ENCODE measurements at places on chromosomes 7 and 10.
A peak's percentile ranks its signal among the peaks of the same experiment; 100 is the strongest.

DNA sequence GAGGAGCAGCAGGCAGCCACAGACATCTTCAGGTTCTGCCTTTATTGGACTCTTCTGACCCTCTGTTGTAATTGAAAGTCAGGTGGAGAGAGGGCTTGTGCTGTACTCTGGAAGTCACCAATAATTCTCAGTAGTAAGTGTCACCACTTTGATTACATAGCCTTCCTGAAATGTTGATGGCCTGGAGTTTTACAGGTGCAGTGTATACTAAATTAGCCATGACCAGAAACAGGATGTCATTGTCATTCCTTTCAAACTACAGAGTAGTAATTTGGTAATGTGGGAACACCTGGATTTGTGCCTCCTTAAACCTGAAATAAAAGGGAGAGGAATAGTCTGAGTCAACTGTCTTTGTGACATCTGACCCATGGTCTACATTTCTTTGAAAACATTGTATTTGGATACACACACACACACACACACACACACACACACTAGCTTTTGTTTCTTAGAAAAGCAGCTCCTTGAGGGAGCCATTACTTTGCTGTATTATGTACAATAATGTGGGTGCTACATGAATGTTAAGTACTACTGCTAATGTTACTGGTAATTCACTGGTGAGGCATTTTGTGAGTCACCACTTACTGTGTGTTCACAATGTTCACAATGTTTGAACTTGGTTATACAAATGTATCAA lies 19.6 kb downstream of the ARL4A start:
- no peak overlapping the region for H3K27ac ChIP-seq
- peaks cover 3% of the 10 kb centered on the region for H3K36me3 ChIP-seq
- no peaks in the 10 kb centered on the region for H3K27me3 ChIP-seq
- peaks cover 3% of the 10 kb centered on the region for H3K4me1 ChIP-seq
- no peak overlapping the region for H3K4me3 ChIP-seq

DNA sequence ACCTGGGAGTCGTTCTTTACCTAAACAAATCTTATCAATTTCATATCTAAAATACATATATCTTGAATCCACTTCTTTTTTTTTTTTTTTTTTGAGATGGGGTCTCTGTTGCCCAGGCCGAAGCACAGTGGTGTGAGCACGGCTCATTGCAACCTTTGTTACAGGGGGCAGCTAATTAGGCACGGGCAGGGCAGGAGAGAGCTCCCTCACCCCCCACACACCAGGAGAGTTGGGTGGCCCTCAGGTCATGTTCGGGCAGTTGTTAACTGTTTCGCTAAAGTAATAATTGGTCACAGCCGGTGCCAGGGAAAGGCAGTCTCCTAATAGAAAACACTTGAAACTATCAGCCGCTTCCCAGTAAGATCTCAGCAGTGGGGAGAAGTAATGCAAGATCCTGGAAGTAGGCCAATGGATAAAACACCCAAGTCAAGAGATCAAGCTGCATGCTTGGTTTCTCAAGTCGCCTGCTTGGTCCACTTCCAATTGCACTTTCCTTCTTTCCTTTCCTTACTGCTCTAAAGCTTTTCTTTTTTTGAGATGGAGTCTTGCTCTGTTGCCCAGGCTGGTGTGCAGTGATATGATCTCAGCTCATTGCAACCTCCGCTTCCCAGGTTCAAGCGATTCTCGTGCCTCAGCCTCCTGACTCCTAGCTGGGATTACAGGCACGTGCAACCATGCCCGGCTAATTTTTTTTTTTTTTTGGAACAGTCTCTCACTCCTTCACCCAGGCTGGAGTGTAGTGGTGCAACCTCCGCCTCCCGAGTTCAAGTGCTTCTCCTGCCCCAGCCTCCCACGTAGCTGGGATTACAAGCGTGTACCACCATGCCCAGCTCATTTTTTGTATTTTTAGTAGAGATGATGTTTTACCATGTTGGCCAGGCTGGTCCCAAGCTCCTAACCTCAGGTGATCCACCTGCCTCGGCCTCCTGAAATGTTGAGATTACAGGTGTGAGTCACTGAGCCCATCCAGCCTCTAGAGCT lies 21.3 kb upstream of the EFCAB10 start:
- H3K4me1 ChIP-seq: no peaks in the 10 kb centered on the region
- no peaks in the 10 kb centered on the region for H3K36me3 ChIP-seq
- no peak overlapping the region for H3K4me3 ChIP-seq
- no peak for DNase-seq
- H3K27ac ChIP-seq: no peak overlapping the region

DNA sequence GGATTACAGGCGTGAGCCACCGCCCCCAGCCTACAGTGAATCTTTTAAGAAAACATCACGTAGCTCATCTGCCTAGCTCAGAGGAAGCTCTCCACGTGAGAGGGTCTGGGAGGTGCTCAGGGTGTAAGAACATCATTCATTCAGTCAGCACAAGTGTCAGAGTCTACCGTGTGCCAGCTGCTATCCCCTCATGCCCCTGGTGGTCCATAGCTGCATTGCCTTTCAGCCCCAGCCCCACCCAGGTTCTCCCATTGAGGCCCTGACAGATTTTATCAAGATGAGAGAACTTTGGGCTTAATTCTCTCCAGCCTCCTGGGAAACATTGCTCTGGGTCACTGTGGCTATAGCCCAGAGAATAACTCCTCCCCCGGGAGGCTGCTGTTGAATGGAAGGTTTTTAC lies 45.1 kb downstream of the ZNF503 start:
- no peak overlapping the region for H3K27ac ChIP-seq
- H3K4me1 ChIP-seq: no peaks in the 10 kb centered on the region
- peaks cover 2% of the 10 kb centered on the region for H3K27me3 ChIP-seq
- DNase-seq: no peak

- no peak overlapping the region for H3K4me3 ChIP-seq
- H3K36me3 ChIP-seq: no peaks in the 10 kb centered on the region
- no peaks in the 10 kb centered on the region for H3K4me1 ChIP-seq
- H3K27ac ChIP-seq: no peak overlapping the region
- H3K27me3 ChIP-seq: peaks cover 7% of the 10 kb centered on the region
Measured at GRCh38 chr7:3538041-3538440, 237.0 kb downstream of the SDK1 start.

DNA sequence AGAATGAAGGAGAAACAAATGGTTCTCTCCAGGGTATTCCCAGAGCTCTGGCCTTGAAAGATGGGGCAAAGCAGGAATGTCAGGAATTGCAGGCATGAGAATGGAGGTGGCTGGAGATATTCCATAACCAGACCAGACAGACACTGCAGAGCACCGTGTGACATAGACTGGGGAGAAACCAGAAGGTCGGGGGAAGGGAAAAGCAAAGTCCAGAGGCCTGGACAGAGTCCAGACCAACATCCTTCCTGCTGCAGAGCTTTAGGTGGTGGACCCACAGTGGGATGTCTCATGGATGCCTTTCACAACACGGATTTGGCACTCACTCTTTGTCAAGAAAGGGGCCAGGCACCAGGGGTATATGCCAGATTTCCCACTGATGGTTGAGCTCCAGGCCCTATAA lies 177.2 kb upstream of the INHBA start:
- H3K36me3 ChIP-seq: peaks cover 46% of the 10 kb centered on the region
- H3K4me3 ChIP-seq: no peak overlapping the region
- no peak for DNase-seq
- H3K4me1 ChIP-seq: peaks cover 37% of the 10 kb centered on the region
- peak overlapping the region; percentile 98 for H3K27ac ChIP-seq
- H3K27me3 ChIP-seq: no peaks in the 10 kb centered on the region

- no peak overlapping the region for H3K27ac ChIP-seq
- H3K36me3 ChIP-seq: no peaks in the 10 kb centered on the region
- no peak overlapping the region for H3K4me3 ChIP-seq
- H3K27me3 ChIP-seq: no peaks in the 10 kb centered on the region
- H3K4me1 ChIP-seq: no peaks in the 10 kb centered on the region
- no peak for DNase-seq
Measured at GRCh38 chr10:21022821-21023220, 125.7 kb upstream of the NEBL start.

GRCh38 chr10:117346574-117346973 lies 28.7 kb downstream of the PDZD8 start:
- no peak for DNase-seq
- no peak overlapping the region for H3K4me3 ChIP-seq
- H3K4me1 ChIP-seq: peaks cover 31% of the 10 kb centered on the region
- H3K27me3 ChIP-seq: no peaks in the 10 kb centered on the region
- H3K27ac ChIP-seq: no peak overlapping the region

DNA sequence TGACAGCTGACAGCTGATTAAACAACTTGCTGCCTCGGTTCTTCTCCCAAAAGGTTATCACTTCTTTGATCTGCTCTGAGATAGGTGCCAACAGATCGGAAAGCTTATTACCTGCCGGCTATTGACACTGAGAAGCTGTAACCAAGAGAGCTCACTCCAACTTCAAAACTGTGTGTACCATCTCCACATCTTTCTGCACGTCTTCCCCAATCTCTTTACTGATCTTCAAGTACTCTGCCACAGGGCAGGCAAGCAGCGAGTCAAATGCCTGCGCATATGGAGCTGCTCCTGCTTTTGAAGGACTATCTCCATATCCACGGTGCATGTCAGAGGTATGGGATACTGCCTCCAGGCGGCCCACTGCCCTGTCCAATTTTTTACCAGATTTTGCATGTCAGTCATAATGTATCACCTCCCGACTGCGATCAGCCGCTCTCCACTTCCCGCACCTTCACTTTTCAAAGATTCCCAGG lies 352 bp upstream of the ZNF485 start:
- H3K4me1 ChIP-seq: peaks cover 14% of the 10 kb centered on the region
- H3K4me3 ChIP-seq: peak overlapping the region; percentile 68
- H3K27ac ChIP-seq: no peak overlapping the region
- peaks cover 12% of the 10 kb centered on the region for H3K27me3 ChIP-seq
- peaks cover 32% of the 10 kb centered on the region for H3K36me3 ChIP-seq

- H3K27me3 ChIP-seq: no peaks in the 10 kb centered on the region
- H3K27ac ChIP-seq: no peak overlapping the region
- DNase-seq: no peak
- H3K36me3 ChIP-seq: no peaks in the 10 kb centered on the region
- H3K4me1 ChIP-seq: no peaks in the 10 kb centered on the region
- H3K4me3 ChIP-seq: no peak overlapping the region
Measured at GRCh38 chr7:31775556-31775955, 88.5 kb downstream of the PPP1R17 start.

- H3K4me3 ChIP-seq: no peak overlapping the region
- no peak overlapping the region for H3K27ac ChIP-seq
- DNase-seq: no peak
- H3K36me3 ChIP-seq: no peaks in the 10 kb centered on the region
Measured at GRCh38 chr7:54947266-54947665, 71.6 kb upstream of the EGFR start.

- no peak overlapping the region for H3K27ac ChIP-seq
- no peaks in the 10 kb centered on the region for H3K36me3 ChIP-seq
- H3K4me3 ChIP-seq: no peak overlapping the region
- H3K27me3 ChIP-seq: peaks cover 4% of the 10 kb centered on the region
Measured at GRCh38 chr7:95316588-95316987, 7.7 kb downstream of the PON1 start.

- H3K4me1 ChIP-seq: no peaks in the 10 kb centered on the region
- no peaks in the 10 kb centered on the region for H3K36me3 ChIP-seq
Measured at GRCh38 chr10:59273445-59273844, 88.9 kb downstream of the FAM13C start.

- no peak overlapping the region for H3K4me3 ChIP-seq
- peak overlapping the region; percentile 68 for H3K27ac ChIP-seq
- DNase-seq: no peak
Measured at GRCh38 chr7:44967571-44968446, 11.0 kb downstream of the MYO1G start.

- H3K4me1 ChIP-seq: peaks cover 3% of the 10 kb centered on the region
- no peak overlapping the region for H3K4me3 ChIP-seq
- H3K27ac ChIP-seq: no peak overlapping the region
- peaks cover 14% of the 10 kb centered on the region for H3K27me3 ChIP-seq
- DNase-seq: no peak
Measured at GRCh38 chr10:77675347-77675746, 37.7 kb upstream of the KCNMA1 start.

- no peak for DNase-seq
- no peak overlapping the region for H3K27ac ChIP-seq
- peaks cover 67% of the 10 kb centered on the region for H3K36me3 ChIP-seq
- no peaks in the 10 kb centered on the region for H3K4me1 ChIP-seq
Measured at GRCh38 chr10:37952043-37952755, 24.2 kb downstream of the ZNF25 start.

DNA sequence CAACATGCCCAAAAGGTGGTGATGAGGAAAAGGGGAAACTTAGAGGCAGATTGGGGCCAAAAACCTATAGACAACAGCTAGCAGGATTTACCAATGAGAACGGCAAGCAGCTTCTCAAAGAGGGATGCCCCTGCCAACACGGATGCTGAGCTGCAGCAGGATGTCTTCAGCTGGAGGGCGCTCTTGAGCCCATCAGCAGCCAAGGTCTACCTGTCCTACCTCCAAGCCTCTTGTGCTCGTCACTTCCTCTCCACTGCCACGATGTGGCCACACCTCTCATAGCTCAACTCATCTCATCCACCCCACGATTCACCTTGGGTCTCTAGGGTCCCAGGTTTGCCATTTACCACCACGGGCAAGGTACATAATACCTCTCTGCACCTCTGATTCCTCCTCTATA lies 36.5 kb downstream of the DLG5 start:
- DNase-seq: no peak
- no peaks in the 10 kb centered on the region for H3K36me3 ChIP-seq
- H3K27me3 ChIP-seq: peaks cover 9% of the 10 kb centered on the region
- peaks cover 5% of the 10 kb centered on the region for H3K4me1 ChIP-seq

GRCh38 chr10:28910956-28911355 lies 233.6 kb downstream of the BAMBI start:
- H3K27me3 ChIP-seq: no peaks in the 10 kb centered on the region
- no peak for DNase-seq
- no peaks in the 10 kb centered on the region for H3K4me1 ChIP-seq
- no peak overlapping the region for H3K27ac ChIP-seq
- H3K4me3 ChIP-seq: no peak overlapping the region
- no peaks in the 10 kb centered on the region for H3K36me3 ChIP-seq

DNA sequence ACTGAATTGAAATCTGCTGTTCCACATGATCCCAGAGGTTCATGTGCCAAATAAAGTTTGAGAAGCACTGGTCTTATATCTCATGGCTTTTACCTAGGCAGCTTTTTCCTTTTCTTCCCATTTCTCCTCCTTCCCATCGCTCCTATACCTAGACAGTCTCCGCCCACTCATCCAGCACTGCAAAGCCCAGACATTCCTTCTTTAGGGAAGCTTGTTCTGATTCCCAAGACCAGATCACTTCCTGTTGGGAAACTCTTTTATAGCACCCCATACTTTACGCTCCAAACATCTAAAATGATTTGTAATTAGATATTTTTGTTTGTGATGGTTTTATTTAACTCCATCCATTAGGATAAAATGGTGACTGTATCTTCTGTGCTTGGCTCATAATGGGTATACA lies 75.9 kb downstream of the BMPER start:
- no peak overlapping the region for H3K4me3 ChIP-seq
- H3K27ac ChIP-seq: no peak overlapping the region
- H3K4me1 ChIP-seq: no peaks in the 10 kb centered on the region
- DNase-seq: no peak
- H3K36me3 ChIP-seq: no peaks in the 10 kb centered on the region

- H3K27me3 ChIP-seq: peaks cover 6% of the 10 kb centered on the region
- DNase-seq: no peak
- no peaks in the 10 kb centered on the region for H3K4me1 ChIP-seq
- no peak overlapping the region for H3K27ac ChIP-seq
Measured at GRCh38 chr7:111867348-111867931, 305.1 kb upstream of the IMMP2L start.
